Activated naive CD4-positive, alpha-beta T cell (primary cell): ENCODE measurements at places on chromosomes 12 and 14.

DNA sequence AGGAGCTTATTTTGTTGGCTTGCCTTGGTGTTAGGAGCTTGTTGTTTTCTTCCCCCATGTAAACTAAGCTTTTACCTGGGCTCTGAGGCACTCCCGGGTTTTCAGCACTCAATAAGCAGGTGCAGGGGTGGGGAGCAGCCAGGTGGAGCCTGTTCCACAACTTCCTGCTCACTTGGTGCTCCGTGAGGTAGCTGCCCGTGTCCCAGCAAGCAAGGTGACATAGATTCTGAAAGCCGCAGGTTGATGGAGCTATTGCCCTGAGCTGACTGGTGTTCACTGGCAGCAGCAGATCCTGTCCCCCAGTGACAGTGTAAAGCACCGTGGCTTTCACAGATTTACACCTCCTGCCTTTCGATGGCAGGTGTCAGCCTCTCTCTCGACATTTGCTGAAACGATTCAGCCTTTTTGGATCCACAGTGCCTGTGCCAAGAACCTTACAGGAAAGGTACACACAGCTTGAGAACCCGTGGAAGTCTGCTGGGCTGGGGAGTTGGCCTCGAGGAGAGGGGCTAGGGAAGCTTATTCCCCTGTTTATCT lies 295.7 kb upstream of the FKBP4 start:
- DNase-seq: no peak

GRCh38 chr12:133058203-133059113 lies 21.1 kb downstream of the ZNF84 start:
- no peak for DNase-seq

DNA sequence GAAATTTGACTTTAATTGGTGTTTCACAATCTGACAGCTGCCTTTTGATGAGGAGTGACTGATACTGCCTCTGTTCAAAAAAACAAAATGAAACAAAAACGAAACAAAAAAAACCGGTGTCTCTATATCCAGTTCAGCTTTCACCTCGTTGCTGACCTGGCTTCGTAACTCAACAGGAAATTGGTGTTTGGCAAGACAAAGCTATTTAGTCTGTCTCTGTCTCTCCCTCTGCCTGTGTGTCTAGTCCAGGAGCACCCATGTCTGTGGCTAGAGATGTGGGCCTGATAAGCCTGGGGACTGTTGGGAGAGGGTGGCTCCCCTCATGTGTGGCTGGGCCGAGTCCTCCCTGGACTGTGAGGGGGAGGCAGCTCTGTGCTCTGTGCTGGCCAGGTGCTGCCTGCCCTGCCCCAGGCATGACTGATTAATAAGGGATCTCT lies 11.3 kb downstream of the CACNA1C start:
- DNase-seq: no peak

- no peak for DNase-seq
These were observed 1.2 kb downstream of the PITPNM2 start for GRCh38 chr12:123149501-123150274.

- no peak for DNase-seq
These were observed 597 bp downstream of the RNF31 start for GRCh38 chr14:24147761-24148428.

DNA sequence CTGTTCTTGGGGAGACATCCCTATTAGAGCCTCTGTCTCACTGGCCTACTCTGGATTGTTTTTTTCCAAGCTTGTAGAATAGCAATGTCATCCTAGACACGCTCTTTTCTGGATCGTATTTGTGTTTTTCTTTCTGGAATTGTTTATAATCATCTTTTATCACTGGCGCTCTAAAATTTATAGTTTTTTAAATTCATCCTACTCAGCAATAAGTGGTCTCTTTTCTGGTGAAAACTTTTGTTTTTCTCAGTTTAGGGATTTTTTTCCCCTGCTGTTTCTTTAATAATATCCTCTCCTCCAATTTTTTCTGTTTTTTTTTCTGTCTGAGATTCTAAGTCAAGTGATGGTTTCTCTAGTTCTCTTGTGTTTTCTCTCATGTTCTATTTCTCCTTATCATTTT lies 25.2 kb downstream of the PDE6H start:
- DNase-seq: no peak

DNA sequence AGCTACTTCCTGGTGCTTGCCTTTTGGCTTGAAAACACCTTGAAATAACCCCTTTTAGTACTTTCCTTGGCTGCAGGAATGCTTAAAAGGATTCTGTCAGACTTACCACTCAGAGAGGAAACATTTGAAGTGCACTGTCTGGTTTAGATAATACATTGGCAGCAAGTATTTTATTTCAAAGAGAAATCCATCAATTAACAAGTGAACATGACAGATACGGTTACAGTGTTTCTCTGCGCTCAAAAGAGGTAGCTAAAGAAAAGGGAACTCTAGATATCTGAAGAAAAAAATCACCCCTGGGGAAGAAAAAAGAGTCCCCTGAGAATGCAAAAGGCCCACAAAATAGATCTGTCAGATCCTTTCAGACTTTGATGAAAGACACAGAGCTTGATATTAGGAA lies 421.9 kb downstream of the LRFN5 start:
- no peak for DNase-seq

DNA sequence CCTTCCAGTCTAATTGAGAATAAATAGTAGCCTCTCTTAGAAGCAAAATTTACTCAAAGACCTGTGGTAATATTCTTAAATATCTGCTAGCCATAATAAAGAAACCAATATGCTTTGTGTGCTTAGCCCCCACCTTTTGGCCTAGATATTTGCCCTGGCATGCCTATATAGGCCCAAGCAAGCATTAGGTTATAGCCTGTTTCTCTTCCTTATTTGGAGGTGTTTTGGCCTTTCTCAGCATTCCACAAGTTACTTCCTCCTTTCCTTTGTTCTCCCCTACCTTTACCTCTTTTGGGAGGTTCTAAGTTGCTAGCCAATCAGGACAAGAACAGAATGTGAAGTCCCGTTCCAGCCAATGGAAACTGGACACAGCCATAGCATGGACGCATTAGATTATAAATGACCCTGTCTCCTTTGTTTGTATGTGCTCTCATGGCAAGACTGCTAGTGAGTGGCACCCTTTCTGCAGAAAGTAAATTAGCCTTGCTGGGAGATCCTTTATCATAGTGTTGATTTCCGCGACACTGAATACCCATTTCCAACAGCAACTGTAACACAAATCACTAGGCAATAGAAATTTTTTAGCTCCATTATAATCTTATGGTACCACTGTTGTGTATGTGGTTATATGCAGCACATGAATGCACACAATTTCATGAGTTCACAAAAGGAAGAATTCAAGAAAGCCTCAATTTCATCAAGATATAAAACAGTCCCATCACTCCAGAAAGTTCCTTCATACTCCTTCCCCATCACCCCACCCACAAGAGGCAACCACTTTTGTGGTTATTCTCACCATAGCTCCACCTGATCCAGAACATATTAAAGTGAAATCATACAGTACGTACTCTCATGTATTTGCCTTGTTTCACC lies 37.6 kb downstream of the CEP83 start:
- DNase-seq: no peak

GRCh38 chr12:100724071-100724470 lies 70.5 kb upstream of the ANO4 start:
- no peak for DNase-seq

GRCh38 chr14:31307198-31307597 lies 99.6 kb upstream of the HECTD1 start:
- no peak for DNase-seq

GRCh38 chr12:92224685-92225331 lies 79.2 kb upstream of the BTG1 start:
- no peak for DNase-seq

DNA sequence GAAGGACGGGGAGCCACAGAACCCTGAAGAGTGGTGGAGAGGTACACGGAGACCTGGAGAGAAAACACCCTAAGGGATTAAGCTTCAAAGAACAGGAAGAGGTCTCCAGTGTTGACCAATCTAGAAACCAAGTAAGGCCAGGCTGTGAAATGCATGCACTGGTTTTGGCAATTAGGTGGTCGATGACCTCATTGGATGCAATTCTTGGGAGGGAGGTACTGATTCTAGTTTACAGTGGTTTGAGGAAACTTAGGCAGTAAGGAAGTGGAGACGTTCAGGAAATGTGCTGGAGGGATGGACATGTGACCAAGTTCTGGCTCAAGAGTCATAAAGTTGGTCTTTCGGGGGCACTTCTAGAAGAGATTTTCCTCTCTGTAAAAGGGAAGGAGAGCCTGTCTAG lies 91.3 kb upstream of the CEP83 start:
- DNase-seq: no peak

DNA sequence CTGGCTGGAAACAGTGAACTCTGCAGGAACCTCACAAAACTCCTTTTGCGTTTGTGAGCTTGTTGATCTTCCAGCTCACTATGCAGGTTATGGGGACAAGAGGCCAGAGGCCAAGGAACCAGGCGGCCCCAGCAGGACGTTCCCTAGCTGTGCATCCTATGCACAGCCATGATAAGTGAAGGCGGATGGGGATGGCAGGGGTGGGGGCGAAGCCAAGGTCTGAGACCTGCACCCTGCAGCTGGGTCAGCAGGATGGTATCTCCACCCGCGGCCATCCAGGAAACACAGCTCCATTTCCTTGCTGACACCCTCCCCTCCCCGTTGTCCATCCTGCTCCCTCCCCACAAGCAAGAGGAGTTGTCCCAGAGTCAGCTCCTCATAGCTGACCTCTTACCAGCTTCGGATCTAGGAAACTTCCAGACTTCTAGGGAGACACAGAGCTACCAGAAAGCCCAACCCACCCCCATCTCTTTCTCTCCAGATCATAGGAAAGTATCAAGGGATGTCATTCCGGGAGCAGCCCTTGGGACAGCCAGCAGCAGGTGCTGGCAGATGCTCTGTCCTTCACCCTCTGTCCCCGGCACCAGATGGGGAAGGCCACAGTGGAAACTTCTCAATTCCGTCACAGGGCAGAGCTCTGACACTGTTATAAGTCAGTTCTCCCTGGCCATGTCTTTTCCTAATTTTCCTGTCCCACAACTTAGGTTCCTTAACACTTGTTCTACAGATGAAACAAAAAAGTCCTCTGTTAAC lies 9.4 kb downstream of the ZBTB39 start:
- no peak for DNase-seq

GRCh38 chr14:34465069-34465859 lies 3.2 kb upstream of the SPTSSA start:
- no peak for DNase-seq
